ACHN (cell line): ENCODE measurements at places on chromosomes 6 and 20.

DNA sequence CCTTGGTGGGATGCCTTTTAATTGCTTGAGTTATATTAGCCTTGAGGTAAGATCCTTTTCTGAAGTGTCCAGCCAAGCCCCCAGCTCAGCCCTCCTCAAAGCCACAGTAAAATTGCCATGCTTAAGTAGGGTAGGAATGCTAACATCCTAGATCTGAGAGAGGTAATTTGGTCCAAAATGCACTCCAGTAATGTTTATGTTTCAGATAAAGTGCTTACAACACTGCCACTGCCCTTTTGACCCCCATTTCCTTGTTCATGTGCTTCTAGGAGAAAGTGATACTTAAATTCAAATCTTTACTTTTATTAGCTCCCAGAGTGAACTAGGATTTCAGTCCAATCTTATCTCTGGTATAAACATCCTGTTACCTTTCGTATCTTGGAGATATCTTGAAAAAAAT, 318.0 kb downstream of the BMP2 start:
- DNase-seq = no peak

DNA sequence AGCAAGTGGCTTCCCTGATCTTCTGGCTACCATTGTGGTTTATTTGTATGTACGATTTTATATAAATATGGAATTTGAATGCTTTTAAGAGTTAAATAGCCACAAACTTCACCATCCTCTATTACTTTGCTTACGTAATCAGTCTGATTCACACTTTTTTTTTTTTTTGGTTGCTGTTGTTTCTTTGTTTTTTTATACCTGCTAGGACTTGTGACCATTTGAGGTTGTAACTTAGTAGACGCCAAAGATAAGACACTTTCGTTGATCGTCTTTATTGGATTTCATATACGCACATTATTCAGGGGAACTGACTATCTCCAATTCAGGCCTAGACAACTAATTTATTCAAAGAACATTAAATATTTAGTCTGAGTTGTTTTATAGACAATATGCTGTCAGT, 559.0 kb downstream of the CBLN4 start:
- no peak for DNase-seq

DNA sequence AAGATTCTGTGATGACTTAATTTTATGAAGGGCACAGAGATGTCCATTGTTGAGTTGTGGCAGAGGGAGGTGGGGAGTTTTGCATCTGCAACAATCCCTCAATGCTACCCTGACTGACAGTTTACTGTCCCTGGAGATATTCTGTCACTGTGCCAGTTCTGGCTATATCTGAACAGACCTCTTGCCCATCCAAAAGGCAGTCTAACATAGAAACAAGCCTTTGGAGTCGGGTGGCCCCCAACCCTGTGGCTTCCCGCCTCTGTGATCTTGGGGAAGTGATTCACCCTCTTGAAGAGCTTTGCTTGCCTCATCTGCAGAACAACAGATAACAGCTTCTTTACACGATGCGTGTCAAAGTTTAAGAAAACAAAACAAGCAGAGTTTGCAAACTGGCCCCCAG, 3.8 kb upstream of the E2F1 start:
- peak; percentile 44 for DNase-seq

DNA sequence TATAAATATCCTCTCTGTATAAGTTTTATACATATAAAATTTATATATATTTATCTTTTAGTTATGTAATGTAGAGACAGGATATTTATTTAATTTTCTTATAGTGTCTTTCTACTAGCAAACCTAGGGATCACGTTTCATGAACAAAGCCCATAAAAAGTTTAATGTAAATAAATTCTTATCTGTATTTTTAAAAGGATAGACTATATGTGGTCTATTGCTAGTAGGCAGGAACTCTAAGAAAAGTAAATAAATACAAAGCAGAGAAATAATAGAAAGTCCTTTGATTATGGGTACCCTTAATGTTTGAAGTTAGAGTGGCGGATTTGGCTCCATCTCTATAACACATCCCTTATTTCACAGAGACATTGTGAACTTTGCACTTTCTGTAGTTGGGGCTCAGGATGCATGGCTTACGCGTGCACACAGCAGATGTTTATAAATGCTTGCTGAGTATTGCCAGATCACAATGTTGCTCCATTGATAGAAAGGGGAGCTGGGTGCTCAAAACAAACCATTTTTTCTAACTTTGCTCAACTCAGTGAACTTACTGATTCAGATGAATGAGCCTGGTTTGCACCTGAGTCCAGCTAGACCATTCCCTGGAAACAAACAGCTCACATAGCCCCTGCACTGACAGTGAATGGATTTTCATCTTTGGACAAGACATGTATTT, 179.1 kb downstream of the SYNE1 start:
- no peak for DNase-seq

- DNase-seq = no peak
These were observed 31.7 kb upstream of the RAB22A start for GRCh38 chr20:58277578-58278472.

DNA sequence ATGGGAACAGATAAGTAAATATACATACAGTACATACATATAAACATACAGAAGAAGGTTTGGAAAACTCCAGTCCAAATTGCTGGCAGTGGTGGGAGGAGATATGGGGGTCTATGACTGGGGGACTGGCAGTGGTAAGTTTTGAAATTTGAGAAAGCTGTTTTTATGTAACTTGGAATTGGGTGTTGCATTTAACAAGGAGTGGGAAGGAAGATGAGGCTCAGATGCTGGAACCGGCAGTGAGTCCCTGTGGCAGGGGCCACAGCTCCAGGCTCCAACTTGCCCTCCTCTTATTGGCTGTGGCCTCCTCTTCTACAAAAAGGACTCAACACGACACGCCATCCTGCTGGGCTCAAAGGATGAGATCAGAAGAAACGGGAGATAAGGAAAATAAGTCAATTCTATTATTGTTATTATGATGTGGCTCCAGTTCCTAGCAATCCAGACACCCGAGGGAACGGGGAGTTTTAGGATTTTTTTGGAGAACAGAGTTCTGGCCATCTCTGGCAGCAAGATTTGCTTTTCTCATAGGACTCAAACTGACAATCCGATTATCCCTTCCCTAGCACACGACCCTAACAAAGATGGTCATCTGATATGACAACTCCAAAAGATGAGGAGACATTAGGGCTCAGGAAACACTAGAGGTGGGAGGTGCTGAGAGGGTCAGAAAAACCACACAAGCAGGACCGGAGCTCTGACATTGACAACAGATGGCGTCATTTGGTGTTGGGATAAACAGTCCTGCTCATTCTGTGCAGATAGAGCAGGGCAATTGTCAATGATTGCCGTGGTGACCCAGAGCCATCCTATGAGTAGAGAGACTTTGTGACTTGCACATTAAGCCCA, 6.0 kb upstream of the TGM2 start:
- DNase-seq = no peak
